ENCODE measurements at places on chromosomes 1 and 21.

DNA sequence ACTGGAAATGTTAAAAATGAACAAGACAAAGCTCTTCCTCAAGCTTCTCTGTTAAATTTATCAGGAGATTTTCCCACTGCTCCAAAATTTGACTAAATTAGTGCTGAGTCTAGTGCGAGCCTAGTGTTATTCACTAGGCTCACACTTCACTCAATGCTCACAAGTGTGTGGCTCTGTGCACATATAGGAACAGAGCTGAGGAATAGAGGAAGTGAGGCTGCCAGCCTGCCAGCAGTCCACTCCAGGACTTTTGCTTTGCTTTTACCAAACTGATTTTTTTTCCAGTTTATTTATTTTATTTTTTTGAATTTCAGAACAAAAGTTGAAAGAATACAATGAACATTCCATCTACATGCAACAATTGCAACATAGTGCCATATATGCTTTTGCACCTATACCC is 87.2 kb downstream of the VAV3 start:
- no peak for DNase-seq

DNA sequence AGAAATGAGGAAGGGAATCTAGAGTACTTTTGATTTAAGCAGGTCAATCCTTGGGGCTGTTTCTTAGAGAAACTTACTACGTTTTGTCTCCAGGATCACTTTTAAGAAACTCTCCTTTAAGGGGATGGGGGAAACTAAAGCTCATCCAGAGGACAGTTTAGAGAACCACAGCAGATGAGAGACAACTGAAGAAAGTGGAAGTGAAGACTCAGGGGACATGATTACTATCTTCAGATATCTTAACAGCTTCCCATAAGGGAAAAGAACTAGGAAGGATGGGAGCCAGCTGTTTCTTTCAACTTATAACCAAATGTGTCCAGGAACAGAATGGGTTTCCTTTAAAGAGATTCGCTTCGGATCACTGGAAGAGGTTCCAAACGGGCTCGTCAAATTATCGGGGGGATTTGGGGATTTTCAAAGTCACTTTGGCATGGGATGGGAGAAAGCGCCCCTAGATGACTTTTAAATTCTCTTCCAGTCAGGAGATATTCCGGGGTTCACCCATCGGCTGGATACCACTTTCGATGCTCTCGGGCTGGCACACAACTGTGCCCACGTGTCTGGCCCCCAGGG is 1.2 kb downstream of the SCMH1 start:
- no peak for DNase-seq

DNA sequence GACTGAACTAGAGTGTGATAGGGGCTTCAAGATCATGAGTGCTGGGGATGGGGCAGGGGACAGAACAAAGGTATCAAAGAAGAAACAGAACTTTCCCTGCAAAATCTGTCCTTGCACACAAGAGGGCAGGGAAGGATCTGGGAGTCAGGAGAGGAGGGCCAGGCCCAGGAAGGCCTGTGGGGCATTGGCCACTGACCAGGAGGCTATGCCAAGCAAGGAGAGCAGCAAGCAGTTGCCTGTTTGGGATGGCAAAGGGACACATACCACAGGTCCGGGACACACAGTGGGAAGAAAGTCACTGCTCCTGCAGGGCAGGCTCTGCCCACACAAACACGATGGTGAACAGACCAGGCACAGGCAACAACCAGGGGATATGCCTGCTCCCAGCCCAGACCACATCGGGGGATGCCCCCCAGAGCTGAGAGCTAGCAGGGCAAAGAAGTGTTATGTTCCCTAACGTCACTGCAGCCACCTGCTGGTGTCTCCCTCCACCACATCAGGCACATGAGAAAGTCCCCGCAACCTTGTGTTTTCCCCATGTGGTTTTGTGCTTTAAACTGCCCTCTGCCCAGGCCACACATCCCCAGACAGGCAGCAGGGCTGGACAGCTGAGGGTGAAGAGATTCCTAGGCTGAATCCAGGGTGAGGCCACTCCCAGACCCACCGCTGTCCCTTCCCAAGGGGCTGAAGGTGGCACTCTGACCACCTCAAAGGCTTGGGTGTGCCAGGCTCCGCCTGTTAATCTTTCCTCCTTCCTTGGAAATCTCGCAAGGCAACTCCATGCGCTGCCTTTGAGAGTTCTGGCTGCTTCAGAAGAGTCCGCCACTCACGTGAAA is 53.6 kb downstream of the KIF21B start:
- no peak for DNase-seq

- no peak for DNase-seq
Observed at GRCh38 chr1:81878538-81878937, 77.8 kb downstream of the ADGRL2 start.

DNA sequence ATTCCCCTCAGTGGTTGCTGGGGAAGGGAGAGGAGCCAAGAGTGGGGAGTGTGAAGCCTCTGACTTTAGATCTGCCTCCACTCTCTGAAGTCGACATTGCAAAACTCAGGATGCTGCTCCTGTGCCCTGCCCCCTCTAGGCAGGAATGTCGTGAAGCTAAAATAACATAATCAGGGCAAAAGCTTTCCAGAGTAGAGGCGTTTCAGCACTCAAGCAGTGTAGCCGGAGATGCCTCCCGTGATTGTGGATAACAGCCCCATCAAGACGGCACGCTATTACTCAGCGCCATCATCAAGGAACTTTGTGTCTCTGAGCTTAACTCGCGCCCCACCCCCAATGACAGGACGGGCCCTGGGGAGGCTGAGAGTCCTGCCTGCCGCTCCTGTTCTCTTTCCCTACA is 60.0 kb downstream of the FBXO2 start:
- no peak for DNase-seq

GRCh38 chr1:198629610-198630009 is 9.2 kb upstream of the PTPRC start:
- no peak for DNase-seq

DNA sequence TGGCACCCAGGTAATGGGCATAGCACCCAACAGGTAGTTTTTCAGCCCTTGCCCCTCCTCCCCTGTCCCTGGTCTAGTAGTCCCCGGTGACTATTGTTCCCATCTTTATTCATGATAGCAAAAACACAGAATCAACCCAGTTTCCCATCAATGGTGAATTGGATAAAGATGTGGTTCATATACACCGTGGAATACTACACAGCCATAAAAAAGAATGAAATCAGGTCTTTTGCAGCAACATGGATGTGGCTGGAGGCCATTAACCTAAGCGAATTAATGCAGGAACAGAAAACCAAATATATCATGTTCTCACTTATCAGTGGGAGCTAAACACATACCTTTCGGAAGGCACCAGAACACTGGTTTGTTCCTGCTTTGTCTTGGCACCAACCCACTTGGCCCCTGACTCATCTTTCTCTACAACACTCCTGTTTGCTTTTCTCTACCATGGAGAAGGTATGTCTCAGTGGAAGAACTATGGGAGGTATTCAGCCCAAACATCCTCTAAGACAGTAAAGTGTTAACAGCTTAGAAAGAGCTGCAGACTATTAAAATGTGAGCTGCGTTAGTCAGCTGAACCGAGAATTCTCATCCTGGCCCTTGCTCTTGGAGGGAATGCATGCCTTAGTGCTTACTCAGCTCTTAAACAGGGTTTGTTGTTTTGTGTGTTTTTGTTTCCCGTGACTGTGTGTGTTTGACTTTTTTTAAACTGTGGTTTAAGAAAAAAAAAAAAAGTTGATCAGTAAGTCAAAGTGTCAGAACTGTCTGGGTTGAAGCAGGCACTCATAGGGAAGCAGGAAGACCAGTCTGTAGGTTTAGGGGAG is 203.0 kb downstream of the TOMM20 start:
- no peak for DNase-seq

Data from activated effector memory CD4-positive, alpha-beta T cell treated with Interleukin-2 at 50 U/mL for 16 hours (primary cell).